ENCODE measurements at places on chromosomes 2 and 18.

GRCh38 chr2:148540022-148540421 is 104.5 kb upstream of the EPC2 start:
- DNase-seq: no peak

- no peak for DNase-seq
Measured at GRCh38 chr2:207110715-207111114, 55.0 kb downstream of the KLF7 start.

DNA sequence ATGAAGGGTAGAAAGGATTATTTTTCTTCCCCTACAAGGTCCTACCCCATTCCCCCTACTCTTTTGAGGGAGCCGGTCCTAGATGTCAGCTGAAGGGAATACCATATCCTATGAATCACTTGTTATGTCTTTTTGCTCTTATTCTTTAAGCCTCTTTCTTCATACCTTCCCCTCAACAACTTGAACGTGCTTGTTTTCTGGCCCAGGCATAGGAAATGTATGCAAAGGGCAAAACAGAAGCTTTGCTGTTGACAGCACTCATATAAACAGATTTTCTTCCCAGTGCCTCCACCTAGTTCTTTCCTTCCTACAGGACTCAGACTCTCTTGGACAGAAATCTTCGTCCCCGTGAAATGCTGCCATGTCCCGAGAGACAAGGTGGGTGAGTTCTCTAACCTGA is 64.6 kb downstream of the TMEM17 start:
- peak; percentile 8 for DNase-seq

DNA sequence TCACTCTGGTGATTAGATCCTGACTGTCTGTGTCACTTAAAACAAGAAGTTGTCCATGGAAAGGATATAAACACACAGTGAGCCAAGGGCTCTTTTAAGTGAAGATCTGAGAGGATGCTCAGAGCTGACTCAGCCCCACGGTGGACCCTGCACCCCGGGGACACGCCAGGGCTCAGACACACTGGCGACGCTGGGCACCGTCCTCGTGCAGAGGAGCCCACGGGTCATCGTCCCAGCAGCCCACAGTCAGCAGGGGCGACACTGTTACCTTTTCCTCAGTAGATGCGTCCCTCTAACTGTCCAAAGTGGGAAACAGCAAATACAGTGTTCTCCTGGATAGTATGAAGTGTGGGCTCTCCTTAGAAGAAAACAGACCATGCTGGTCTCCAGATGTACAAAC is 225.6 kb downstream of the HDAC4 start:
- DNase-seq: no peak

GRCh38 chr2:139209586-139209985 is 429.4 kb upstream of the NXPH2 start:
- no peak for DNase-seq
